ENCODE measurements at places on chromosomes 13 and 19. TPM values are rescaled to one million over a fixed set of nuclear protein-coding genes. Genes with fewer than 3 reads are reported as not detected.
A peak's percentile ranks its signal among the peaks of the same experiment; 100 is the strongest.

The GNA15 gene
- 0.07 TPM for total RNA-seq

The IGFL2 gene
- not detected for total RNA-seq

The ITGBL1 gene
- 43.0 TPM for total RNA-seq

The FRY gene
- total RNA-seq, result 68.7 TPM

The SULT2A1 gene
- total RNA-seq, result not detected

The SHD gene
- total RNA-seq, result not detected

The CDKN2D gene
- 4.7 TPM for total RNA-seq

The KLK2 gene
- total RNA-seq, result not detected

The KLK1 gene
- total RNA-seq, result not detected

The DYRK1B gene
- 9.2 TPM for total RNA-seq

The SERPINE3 gene
- not detected for total RNA-seq

The TMEM161A gene
- 22.1 TPM for total RNA-seq

DNA sequence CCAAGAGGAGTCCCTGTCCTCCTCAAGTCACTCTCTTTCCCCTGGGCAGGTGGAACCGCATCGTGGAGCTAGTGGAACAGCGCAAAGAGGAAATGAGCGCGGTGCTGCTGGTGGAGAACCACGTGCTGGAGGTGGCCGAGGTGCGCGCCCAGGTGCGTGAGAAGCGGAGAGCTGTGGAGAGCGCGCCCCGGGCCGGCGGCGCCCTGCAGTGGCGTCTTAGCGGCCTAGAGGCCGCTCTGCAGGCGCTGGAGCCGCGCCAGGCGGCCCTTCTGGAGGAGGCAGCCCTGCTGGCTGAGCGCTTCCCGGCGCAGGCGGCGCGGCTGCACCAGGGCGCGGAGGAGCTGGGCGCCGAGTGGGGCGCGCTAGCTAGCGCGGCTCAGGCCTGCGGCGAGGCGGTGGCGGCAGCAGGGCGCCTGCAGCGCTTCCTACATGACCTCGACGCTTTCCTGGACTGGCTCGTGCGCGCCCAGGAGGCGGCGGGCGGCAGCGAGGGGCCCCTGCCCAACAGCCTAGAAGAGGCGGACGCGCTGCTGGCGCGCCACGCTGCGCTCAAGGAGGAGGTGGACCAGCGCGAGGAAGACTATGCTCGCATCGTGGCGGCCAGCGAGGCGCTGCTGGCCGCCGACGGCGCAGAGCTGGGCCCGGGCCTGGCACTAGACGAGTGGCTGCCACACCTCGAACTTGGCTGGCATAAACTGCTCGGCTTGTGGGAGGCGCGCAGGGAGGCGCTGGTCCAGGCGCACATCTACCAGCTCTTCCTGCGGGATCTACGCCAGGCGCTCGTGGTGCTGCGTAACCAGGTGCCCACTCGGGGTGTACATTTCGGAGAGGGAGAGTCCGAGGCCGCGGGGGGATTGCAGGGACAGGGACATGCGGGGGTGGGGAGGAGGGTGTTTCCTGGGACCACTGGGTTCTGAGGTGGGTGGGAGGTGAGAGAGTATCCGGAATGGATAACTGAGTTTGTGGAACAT lies 52.8 kb downstream of the SPTBN4 start:
- no peak for DNase-seq

GRCh38 chr13:43333176-43333575 lies 309.8 kb downstream of the DNAJC15 start:
- no peak for DNase-seq

DNA sequence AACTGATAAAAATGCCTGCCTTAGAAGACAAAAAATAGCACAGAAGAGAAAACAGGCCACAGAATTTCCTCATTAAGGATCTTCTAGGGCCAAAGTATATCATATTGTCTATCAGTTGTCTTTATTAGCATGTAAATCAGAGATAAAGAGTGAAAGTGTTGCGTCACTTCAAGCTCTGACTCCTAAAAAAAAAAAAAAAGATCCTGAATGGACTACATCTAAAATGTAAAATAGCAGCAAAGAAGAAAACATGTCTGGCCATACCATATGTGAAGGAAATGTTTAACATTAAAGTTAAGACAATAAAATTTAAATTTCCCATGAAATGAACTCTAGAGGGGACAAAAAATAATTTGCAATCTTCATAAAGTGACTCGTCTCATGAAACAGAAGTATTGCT lies 237.4 kb downstream of the PCDH9 start:
- DNase-seq, result no peak

DNA sequence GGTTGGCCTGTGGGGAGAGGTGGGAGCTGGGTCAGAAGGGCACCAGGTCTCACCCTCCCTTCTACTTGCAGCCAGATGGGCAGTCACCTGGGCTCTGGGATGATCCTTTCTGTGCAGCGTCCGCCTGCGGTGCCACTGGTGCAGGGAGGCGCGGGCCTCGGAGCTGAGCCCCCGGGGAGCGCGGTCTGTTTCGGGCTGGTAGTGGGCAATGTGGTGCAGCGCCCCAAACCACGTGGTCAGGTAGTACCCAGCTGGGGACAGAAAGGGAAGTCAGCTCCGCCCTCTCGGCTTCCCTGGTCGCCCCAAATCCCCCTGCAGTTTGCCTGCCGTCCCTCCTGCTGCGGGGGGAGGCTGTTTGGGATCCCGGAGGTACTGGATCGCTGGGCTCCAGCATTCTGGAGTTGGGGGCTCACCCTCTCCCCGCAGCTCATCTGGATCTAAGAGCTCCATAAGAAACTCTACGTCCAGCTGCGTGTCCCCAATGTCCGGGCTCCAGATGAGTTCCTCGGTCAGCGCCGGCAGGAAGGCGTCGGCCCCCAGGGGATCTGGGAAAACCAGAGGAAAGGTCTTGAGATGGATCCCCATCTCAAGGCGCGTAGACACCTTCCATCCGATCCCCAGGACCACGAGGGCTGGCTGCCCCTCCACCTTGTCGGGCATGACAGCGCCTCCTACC lies 8.8 kb downstream of the RINL start:
- no peak for DNase-seq

- DNase-seq, result no peak
These were observed 6.4 kb upstream of the PEAK3 start for GRCh38 chr19:2288338-2288817.

DNA sequence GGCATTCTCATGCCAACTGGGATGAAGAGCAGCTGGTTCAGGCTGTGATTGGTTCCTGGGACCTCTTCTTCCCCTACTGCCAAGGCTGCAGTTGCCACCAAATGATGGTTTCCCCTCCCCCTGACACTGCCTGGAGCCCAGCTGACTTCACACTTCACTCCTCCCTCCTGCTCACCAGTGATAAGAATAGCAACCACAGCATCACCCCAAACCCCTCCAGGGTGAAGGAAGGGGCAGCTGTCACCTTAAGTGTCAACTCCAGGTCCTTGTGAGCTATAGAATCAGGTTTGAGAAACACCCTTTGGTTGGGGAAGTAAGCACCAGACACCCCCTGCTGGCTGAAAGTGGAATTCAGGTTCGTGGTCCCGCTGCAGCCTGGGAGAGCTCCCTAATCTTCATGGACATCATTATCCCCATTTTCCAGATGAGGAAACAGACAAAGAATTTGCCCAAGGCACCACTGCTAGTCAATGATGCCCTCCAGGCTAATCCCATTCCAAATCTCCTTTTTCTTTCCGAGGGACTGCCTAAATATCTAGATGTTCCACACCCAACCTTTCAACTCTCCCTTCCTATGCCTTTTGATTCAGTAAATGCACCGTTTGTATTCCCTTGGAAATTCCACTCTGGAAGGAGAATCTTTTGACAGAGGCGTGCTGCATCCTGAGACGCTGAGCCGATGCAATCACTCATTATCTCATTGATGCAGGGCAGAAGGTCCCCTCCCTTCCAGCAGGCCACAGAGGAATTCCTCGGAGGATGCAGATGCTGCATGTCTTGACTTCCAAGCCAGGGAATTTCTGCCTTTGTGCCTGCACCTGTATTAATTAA lies 50.6 kb upstream of the UQCRFS1 start:
- DNase-seq, result no peak

DNA sequence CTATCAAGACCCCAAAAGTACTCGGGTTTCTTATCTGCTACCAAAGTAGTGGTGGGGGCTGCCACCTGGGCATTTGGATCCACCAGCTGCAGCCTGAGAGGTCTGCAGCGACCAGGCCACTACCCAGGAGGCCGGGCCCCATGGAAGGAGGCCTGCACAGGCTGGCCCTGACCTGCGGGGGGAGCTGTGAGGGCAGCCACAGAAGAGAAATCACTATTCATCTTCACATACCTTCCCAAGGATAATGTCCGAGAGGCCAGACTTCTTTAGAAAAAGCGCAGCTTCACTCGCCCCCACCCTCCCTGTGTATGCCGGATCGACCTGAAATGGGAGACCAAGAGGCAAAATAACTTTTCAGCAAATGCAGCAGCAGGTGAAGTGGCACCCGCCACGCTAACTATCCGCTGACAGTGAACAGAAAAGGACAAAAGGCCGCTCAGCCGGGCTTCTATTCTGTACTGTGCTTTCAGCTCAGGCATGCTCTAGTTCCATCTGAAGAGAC lies 30.1 kb downstream of the EPS15L1 start:
- DNase-seq, result no peak

DNA sequence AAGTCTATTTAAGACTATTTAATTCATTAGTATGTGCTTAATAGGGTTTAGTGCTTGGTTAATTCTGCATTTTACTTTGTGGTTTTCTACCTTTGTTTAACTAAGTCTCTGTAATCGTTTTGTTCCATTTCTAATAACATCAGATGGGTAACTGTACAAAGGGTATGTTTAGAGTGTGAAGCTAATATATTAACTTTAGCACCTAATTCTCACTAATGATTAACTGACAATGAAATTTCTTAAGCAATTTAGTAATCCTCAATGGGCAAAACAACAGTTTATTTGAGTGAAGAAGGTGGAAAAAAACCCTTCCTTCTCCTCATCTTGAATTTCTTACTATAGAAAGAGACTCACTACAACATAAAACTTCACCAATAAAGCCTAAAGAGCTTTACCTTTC lies 448.1 kb upstream of the MIR17HG start:
- DNase-seq, result no peak

GRCh38 chr13:58977085-58977484 lies 1186.6 kb downstream of the DIAPH3 start:
- DNase-seq, result no peak

DNA sequence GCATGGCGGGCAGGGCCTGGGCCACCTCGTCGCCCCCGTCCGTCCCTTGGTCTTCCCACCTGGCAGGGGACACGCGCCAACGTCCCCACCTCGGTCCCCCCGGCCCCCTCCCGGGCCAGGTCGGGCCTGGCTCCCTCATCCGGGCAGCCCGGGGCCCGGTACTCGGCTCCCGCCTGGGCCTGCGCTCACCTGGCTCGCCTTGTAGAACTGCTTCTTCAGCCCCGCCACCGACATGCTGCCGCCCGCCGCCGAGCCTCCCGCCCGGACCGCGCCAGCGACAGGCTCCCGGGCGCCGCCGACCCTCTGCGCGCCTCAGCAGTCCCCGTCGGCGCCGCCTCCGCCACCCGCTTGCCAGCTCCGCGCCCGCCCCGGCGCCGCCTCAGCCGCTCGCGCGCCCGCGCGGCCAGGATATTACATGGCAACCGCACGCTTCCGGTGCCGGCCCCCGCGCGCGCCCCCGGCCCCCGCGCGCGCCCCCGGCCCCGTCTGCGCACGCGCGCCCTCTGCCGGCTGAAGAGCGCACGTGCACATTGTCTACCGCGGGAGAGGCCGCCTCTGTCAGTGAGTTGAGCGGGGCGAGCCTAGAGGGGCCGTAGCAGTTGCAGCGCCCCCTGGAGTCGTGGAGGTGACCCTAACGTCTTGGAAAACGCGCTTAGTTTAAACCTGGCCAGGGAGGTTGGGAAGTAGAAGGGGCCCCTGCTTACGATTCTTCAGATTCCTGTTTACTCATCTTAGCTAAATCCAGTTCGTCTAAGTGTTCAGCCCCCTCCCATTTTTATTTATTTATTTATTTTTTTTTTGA lies at the start of gene SH3GL1:
TSS of gene SH3GL1 (minus strand) at position 413 of the 802 bp plus-strand sequence. CDS start at position 234, 179 bp downstream.
- peak; percentile 76 for DNase-seq

DNA sequence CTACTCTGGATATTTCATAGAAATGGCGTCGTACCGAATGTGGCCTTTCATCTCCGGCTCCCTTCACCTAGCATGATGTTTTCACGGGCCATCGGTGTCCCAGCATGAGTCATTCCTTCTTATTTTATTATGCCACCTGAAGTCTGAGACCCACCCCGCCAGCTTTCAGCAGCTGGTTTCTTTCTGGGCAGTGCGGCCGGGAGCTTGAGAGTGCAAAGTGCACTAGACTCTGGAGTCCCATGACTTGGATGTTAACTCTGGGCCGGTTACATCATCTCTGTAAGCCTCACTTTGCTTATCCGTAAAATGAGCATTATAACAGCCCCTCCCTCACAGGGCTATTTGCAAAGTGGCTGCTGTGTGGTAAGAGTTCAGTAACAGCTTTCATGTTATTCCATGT lies 5.8 kb upstream of the KMT5C start:
- no peak for DNase-seq

DNA sequence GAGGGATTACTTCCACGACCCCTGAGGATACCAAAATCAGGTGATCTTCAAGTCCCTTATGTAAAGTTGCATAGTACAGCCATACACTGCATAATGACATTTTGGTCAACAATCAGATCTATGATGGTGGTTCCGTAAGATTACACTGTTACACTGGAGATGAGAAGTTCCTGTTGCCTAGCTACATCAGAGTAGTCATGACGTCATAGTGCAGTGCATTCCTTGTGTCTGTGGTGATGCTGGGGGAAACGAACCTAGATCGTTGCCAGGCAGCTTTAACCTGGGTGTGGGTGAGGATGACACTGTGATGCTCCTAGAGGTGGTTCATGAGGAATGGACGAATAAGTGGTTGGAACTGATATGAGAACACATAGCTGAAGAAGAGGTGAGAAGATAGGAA lies 9.1 kb downstream of the ZNF610 start:
- no peak for DNase-seq

- no peak for DNase-seq
These were observed 148.0 kb downstream of the DCLK1 start for GRCh38 chr13:35983206-35983605.

DNA sequence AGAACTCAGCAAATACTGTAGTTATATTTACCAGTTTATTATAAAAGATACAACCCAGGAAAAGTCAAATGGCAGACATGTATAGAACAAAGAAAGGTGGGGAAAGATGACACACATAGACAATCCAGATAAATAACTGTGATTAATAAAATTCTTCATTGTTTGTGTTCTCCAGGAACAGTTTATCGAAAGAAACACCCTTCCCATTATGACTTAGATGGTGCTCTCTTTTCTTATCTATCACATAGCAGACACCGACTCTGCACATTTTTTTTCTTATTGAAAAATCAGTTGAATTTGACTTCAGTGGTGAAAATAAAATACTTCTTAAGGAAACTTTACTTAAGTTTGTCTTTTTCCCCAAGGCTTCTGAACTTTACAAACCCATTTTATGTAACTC lies 6.2 kb downstream of the ZNF708 start:
- no peak for DNase-seq

GRCh38 chr19:12864721-12865715 lies 16.2 kb downstream of the DNASE2 start:
- no peak for DNase-seq

- DNase-seq, result no peak
These were observed 383.1 kb downstream of the DLEU7 start for GRCh38 chr13:50460358-50460757.

- no peak for DNase-seq
These were observed 4.0 kb downstream of the TCF3 start for GRCh38 chr19:1648459-1648849.
